Skeletal muscle cell (primary cell): ENCODE measurements at places on chromosomes 7 and 10.
A peak's percentile ranks its signal among the peaks of the same experiment; 100 is the strongest.

- DNase-seq, result no peak
Observed at GRCh38 chr7:133775201-133775600, 351.9 kb upstream of the LRGUK start.

- DNase-seq, result no peak
Observed at GRCh38 chr7:29841926-29842701, 35.8 kb downstream of the WIPF3 start.

GRCh38 chr10:46558392-46559185, 2.1 kb upstream of the GPRIN2 start:
- no peak for DNase-seq

- no peak for DNase-seq
Observed at GRCh38 chr10:123655751-123656150, 10.4 kb upstream of the GPR26 start.

GRCh38 chr7:73668886-73669230, 1.2 kb downstream of the VPS37D start:
- no peak for DNase-seq

- peak; percentile 3 for DNase-seq
Observed at GRCh38 chr7:83001362-83002040, 161.2 kb downstream of the PCLO start.

- no peak for DNase-seq
Observed at GRCh38 chr10:21912625-21913024, 90.9 kb downstream of the DNAJC1 start.

DNA sequence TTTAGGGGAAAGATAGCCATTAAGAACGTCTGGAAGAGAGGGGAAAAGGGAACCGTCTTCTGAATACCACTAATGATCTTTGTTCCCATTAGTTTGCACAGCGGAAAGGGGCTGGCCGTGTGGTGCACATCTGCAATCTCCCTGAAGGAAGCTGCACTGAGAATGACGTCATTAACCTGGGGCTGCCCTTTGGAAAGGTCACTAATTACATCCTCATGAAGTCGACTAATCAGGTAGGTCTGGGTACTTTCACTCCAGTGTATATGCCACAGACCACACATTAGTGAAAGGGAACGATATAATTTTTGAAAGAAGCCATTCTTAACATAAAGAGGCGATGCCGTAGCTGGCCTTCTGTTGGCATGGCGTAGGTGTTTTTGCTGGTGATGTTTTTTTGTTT, 74.3 kb upstream of the PDCD4 start:
- DNase-seq, result no peak

GRCh38 chr10:63265683-63266235, 132.6 kb downstream of the NRBF2 start:
- DNase-seq, result no peak

DNA sequence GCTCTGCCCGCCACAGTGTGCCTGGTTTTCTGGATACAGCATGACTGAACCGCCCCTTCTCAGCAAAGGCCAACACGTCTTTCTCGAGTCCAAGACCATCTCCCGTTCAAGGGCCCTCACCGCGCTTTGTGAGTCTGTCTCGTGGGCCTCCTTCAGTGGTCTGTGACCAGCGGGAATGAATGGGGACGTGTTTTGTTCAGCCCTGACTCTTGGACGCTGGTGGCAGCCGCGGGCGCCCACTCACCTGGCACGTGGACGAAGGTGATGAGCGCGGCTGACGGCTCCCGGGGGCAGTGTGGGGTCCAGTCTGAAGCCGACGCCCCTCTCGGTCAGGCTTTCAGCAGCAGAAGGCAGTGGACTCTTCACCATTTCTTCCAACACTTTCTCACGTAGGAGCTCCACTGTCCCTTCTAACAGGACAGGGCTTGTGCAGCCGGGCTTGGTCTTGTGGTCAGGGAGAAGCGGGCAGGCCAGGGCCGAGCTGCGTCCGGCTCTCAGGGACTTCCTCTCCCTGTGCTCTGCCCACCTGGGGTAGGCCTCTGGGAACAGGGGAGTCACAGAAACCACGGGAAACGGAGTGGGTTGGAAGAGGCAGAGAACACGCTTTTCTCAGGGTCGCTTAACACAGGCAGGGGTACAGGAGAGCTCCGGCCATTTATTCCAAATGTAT, 30.4 kb downstream of the AMZ1 start:
- DNase-seq, result no peak

DNA sequence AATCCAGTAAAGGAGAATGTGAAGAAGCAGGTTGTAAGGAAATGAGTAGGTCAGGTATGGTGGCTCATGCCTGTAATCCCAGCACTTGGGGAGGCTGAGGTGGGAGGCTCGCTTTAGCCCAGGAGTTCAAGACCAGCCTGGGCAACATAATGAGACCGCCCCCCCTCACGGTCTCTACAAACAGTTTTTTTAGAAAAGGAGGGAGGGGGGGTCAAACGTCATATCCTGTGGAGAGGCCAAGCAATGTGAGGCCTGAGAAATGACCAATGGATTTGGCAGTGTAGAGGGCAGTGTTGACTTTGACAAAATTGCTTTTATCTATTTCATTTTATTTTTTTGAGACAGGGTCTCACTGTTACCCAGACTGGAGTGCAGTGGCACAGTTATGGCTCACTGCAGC, 2.3 kb upstream of the DNAJB12 start:
- DNase-seq, result no peak

DNA sequence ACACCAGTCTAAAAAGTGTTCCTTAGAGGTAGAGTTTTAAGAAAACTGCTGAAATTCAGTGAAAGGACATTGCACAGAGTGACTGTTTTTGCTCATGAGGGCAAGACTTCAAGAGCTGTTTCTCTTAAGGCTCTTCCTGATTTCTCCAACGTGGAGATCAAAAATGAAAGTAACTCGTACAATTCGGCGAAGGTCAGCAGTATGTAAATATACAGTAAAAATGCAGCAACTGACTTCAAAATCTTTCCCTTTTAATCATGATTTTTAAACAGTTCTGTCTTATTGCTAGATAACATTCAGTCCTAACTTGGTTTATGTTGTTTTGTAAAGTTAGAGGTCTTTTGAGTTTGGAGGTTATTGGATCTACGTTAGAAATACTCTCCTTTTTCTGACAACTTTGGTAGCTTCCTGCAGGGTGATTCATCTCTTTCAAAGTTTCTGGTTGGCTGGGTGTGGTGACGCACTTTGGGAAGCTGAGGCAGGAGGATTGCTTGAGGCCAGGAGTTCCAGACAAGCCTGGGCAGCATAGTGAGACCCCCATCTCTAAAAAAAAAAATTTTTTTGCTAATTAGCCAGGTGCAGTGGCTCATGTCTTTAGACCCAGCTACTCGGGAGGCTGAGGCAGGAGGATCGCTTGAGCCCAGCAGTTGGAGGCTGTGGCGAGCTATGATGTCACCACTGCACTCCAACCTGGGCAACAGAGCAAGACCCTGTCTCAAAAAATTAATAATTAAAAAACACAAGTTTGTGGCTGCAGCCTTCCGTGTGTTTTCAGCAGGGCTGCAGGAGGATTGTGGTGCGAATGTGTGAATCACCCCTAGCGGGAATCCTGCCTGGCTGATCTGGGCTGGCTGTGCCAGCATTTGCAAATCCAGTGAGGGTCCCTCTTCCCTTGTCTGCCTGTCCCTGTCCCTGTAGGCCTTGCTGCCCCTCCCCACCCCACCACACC, 29.2 kb upstream of the AP5Z1 start:
- DNase-seq, result no peak

DNA sequence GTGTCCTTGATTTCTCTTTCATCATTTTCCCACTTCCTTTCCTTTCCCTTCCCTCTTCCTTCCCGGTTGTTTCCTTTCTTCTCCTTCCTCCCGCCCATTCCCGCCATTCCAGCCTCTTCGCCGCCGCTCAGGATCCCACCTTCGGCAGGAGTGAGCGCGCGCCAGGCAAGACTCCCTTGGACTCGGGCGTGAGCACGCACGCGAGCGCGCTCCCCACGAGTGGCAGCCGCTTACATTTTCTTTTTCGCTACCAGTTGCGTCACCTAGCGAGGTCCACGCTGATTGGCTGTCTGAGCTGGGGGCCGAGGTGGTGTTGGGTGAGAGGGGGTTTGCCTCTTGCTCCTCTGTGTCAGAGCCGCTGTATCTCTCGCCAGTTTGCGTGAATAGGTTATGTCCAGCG, 11.8 kb downstream of the ZAN start:
- DNase-seq, result no peak

GRCh38 chr7:97733276-97734161, 1.6 kb downstream of the TAC1 start:
- DNase-seq, result no peak

GRCh38 chr7:95454438-95455045, 19.7 kb upstream of the PON2 start:
- DNase-seq, result no peak

- DNase-seq, result peak; percentile 28
Observed at GRCh38 chr10:121900443-121901174, 27.2 kb downstream of the ATE1 start.

DNA sequence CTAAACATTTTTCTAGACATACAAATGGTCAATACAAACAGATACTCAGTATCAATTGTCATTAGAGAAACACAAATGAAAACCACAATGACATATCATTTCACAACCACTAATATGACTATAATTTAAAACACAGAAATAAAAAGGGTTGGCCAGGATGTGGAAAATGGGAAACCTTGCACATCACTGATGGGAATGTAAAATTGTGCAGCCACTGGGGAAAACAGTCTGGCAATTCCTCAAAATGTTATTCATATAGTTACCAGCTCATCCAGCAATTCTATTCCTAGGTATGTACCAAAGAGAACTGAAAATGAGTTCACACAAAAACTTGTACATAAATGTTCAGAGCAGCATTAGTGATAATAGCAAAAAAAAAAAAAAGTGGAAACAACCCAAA, 106.1 kb upstream of the LRRTM3 start:
- DNase-seq, result no peak

GRCh38 chr7:116236020-116236630, 25.8 kb downstream of the TES start:
- no peak for DNase-seq
